ENCODE measurements at places on chromosomes 6 and 20.

GRCh38 chr6:99341862-99342455 lies 7.5 kb downstream of the FAXC start:
- DNase-seq: no peak

DNA sequence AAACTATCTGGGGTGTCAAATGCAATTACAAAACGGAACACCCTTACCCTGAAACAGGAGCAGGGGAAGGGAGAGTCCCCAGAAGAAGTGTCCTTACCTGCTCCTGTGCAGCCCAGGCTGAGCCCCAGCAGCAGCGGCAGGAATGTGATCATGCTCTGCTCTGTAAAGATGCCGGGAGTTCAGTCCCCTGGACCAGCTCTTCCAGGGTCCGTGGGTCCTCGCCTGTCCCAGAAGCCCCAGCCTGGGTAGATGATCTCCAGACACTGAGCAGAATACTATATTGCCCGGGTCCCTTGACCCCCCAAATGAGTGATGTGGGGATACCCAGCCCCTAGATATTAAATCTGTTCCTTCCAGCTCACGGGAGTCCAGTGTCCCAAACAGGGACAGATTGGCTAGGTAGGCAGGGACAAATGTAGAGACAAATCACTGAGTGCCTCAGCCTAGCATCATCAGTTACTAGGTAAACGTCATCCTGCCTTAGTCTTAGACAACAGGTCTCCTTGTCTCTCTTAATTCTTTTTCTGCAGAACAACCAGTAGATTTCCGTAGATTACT lies at the start of gene HLA-DMB:
TSS of gene HLA-DMB (minus strand) at position 373 of the 558 bp plus-strand sequence. CDS start at position 152, 221 bp downstream.
- DNase-seq: no peak

- DNase-seq: no peak
These were observed 43.6 kb downstream of the PLAGL2 start for GRCh38 chr20:32163951-32164350.

DNA sequence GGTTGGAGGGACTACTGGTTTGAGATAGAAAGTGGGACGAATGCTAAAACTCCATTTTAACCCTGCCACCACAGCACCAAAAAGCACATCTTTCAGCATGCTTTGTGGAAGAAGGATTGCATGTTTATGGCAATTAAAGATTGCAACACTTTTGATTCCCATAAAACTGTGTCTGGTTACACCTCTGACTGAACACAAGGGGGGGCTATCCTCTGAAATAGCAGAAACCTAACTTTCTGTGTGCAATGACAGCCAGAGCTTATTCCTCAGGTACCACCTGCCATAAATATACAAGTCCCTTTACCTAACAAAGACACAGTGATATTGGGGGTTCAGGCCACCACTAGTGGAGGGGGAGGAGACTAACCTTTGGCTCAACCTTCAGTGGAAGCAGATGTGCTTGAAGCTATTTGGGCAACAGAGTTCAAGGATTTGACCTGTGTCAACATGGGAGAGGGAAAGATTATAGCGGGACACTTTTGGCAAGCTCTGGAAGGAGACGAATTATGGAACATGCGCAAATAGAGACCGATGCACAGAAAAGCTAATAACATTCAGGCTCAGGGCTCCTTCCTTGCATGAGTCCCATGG lies 9.6 kb upstream of the PLG start:
- no peak for DNase-seq

- no peak for DNase-seq
These were observed 20.1 kb upstream of the SERINC3 start for GRCh38 chr20:44541992-44542391.

DNA sequence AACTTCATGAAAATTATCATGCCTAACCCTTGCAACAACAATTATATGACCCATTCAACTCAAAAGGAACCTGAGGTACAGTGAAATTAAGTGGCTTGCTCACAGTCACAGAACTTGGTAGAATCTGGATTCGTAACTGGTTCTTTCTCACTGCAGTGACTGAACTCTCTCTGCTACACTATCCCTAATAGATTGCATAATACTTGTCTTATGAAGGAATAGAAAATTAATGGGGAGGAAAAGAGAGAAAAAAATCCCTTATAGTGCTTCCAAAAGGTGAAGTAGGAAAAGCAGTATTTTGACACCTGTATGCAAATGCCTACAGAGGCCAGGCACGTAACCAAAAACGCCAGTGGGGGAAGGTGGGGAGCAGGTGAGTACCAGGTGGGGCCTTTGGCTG lies 186.6 kb downstream of the LY86 start:
- DNase-seq: no peak

DNA sequence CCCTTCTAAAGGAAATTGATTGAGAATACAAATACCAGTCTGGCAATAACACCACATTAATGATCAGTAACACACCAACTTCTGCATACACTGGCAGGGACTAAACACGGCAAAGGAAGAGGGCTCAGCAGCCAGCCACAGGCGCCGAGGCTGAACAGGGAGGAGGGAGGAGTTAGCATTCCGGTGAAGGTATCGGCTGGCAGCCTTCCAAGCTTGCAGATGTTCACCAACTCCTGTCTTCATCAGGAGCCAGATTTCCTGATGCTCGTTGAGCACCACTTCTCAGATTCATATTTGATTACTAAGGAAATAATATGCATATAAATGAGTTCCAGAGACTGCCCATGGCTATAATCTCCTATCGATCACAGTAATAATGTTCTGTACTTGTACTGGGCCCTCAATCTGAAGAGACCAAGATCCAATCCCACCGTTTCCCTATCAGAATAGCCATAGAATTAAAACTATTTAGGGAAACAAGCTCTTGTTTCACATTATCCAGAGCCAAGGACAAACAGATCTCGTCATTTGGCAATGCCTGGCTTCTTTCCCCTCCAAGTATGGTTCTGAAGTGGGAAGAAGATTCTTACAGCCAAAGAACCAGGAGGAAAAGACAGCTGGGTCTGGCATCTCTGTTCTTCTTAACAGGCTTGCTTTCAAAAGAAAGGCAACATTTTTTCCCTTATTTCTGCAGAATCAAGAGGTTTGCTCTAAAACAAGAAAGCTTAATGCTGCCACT lies 42.2 kb downstream of the GFOD1 start:
- DNase-seq: no peak

- DNase-seq: no peak
These were observed 22.2 kb upstream of the CCN5 start for GRCh38 chr20:44692932-44693480.

DNA sequence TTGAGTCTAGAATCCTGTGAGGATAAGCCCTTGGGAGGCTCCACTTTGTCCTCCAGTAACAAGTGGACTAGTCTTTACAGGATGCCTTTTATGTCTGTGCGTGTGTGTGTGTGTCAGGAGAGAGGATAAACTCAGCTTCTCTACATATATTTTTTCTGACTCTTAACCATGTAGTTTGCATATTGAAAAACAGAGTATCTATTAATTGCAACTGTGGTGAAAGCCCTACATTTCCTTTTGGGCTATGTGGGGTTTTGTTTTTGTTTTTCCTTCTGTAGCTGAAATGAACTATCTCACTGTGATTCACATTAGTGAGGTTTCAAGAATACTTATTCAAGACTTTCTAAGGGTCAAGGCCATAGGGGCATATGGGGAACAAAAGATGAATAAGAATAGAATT lies 17.7 kb downstream of the TPBG start:
- no peak for DNase-seq

GRCh38 chr20:63351811-63352591 lies 9.1 kb downstream of the CHRNA4 start:
- no peak for DNase-seq

DNA sequence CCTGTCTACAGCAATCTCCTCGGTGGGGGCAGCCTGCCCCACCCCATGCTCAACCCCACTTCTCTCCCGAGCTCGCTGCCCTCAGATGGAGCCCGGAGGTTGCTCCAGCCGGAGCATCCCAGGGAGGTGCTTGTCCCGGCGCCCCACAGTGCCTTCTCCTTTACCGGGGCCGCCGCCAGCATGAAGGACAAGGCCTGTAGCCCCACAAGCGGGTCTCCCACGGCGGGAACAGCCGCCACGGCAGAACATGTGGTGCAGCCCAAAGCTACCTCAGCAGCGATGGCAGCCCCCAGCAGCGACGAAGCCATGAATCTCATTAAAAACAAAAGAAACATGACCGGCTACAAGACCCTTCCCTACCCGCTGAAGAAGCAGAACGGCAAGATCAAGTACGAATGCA lies 19.4 kb downstream of the PRDM1 start:
- DNase-seq: no peak

All from stimulated activated CD8-positive, alpha-beta memory T cell treated with anti-CD3 and anti-CD28 coated beads, Interleukin-7, amount 100 ng/mL, for 4 hours (primary cell).